WERI-Rb-1 (cell line): ENCODE measurements at places on chromosomes 7 and 10.
A peak's percentile ranks its signal among the peaks of the same experiment; 100 is the strongest.

DNA sequence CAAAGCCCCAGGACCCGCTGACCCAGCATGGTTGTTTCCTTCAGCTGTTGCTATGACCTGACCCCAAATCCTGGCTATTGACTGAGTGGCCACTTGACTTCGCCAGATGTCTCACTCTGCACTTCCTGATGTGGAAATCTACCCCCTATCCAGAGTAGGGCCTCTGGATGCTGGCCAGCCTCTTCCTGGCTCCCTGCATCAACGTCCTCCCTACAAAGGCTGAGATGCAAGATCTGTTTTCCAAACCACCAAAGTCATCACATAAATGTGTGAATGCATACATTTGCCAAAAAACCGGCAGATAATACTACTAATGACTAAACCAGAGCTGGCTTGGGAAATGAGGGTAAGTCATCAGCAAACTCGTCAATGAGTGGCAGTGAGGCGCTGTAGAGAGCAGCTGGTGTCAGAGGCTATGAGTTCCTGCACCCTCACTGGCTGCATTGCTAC lies 70.4 kb downstream of the PYROXD2 start:
- no peak for DNase-seq

DNA sequence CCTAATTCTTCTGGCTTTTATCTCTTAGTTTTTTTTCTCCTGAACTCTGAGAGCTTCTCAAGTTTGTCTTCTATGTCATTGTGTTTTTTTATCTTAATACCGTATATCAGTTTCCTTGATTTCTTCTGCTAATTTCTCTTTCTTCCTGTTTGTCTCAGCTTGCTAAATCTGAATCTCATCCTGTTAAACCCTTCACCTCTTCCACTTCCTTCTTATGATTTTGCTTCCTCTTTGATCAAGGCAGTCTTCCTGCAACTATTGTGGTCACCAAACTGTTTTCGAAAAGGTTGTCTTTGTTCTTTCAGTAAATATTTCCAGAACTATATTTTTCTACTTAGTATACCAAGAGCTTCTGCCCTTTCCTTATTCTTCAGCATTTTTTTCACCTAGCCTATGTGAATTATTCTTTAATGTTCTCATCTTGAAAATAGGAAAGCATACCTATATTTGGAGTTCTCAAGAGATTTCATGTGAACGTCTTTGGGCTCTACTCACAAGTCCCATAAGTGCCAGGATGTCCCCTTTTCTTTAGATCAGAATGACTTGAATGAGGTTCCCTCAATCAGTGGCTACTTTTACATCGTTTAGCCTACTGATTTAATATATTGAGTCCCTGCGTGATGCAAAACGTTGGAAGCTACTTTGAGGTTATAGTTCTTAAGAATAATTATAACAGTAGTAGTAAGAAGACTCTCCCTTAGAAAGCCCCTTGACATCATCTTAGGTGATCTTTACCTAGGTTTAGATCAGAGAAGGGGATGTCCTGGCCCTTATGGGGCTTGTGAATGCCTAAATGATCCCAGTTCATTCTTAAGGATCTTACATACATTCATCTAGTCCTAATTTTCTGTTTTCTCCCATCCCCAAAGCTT lies 415.4 kb upstream of the AUTS2 start:
- no peak for DNase-seq

GRCh38 chr7:73354821-73355220 lies 26.9 kb downstream of the FKBP6 start:
- no peak for DNase-seq

- DNase-seq = no peak
Measured at GRCh38 chr10:126734967-126735366, 64.5 kb upstream of the C10orf90 start.

- DNase-seq = no peak
Measured at GRCh38 chr10:21265622-21266021, 259.9 kb downstream of the SKIDA1 start.

GRCh38 chr7:141189231-141189630 lies 115.4 kb downstream of the TMEM178B start:
- peak; percentile 24 for DNase-seq

- no peak for DNase-seq
Measured at GRCh38 chr10:3411044-3411443, 238.5 kb upstream of the PITRM1 start.

GRCh38 chr7:124662937-124663336 lies 102.7 kb downstream of the GPR37 start:
- DNase-seq = no peak

- no peak for DNase-seq
Measured at GRCh38 chr7:129698516-129699418, 87.2 kb downstream of the NRF1 start.

DNA sequence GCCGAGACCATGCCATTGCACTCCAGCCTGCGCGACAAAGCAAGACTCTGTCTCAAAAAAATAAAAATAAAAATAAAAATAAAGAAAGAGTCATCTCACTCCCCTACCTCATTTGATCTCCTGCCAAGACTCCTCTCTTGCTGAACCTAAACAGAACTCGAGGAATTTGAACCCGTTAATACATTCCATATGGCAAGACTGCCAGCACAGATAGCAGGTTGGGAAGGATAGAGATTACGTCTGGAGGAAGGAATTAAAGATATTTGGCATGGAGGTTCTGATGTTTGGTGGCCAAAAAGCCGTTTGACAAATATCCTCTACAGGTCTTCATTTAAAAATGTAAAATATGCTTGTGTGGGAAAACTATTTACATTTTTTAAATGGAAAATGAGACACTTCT lies 549.6 kb downstream of the HTR7 start:
- no peak for DNase-seq

DNA sequence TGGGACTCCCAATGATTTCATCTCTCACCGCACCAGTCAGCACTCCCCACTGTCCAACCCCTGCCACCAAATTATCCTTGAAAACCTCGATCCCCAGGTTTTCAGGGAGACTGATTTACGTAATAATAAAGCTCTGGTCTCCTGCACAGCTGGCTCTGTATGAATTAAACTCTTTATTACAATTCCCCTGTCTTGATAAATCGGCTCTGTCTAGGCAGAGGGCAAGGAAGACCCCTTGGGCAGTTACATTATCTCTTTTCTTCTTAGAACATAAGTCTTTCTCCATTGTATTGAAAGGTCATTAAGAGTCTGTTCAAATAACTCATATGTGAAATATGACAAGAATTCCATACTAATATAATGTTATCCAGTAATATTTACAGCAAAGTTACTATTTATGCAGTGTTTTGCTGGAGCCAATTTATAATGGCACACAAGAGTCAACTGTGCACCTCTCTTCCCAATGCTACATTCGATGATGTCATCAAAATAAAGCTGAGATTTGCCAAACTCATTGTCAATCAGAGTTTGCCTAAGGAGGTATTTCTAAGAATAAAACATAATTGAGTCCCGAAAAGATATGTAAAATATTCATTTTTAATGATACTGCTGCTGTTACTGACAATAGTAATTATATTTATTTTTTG lies 1297.2 kb upstream of the LRRTM3 start:
- DNase-seq = no peak

DNA sequence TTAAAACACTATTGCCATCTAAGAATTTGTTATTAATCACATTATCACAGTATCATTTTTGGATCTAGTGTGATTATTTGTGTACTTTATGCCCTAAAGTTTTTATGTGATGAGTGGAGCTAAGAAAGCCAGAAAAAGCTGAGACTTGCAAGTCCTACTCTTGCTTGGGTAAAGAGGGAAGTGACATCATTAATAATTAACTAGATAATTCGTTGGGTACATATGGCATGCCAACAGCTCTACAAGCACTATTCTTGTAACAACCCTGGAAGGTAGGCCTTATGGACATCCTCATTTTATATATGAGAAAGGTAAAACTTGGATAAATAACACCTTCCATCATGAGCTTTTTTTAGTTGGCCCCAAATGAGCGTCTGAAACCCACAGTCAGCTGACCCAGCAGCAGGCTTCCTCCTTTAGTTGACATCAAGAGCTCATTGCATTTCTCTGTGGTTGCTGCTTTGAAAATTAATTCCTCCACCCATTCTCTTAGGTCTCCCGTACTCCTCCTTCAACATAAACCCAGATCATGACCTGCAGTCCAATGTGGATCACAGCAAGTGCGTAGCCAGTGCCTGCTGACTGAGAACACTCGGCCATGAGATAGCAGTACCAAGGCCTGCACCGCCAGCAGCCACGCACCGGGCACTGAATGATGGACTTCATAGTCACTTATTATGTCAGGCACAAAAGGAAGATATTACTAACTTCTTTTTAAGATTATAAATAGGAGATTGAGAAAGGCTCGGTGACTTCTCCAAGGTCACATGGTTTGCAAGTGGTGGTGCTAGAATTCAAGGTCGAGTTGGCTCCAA lies 292.0 kb upstream of the AOAH start:
- no peak for DNase-seq

GRCh38 chr7:112665709-112666108 lies 124.5 kb downstream of the TMEM168 start:
- DNase-seq = peak; percentile 44

- DNase-seq = peak; percentile 82
Measured at GRCh38 chr10:122054048-122055025, 65.4 kb downstream of the TACC2 start.
